ENCODE measurements at places on chromosomes 6 and 20.
A peak's percentile ranks its signal among the peaks of the same experiment; 100 is the strongest.

DNA sequence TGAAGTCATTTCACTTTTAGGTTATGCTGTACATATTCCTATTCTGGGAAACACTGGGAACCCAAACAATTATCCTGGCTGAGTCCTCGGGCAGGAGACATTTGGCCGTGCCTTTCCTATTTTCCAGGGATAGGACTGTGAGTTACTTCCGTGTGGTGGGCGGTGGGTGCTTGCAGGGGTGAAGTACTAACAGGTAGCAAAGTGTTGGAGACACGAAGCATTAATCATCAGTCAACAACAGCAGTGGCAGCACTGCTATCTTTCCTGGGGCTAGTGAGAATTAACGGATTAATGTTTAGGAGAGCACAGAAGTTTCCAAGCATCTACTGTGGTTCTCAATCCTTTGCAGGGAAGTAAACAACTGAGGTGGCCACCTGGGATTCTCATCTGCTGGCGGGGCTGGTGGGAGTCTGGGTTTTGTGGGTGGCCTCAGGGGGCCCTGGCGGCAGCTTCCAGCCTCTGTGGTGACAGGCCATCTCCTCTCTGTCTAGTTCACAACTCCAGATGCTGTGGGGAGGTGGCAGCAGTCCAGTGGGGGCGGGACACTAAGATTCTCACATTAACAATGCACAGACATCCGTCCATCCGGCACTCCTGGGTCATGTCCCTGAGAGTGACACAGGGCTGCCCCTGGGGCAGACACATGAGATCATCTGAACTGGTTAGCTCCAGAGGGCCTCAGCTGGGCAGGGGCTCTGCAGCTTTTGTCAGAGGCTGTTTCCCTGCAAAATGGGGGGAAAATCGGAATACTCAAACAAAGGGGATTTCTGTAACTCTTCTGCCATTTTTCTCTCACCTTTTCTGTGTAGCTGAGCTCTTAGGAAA, 90.9 kb downstream of the GJA10 start:
- DNase-seq = no peak

DNA sequence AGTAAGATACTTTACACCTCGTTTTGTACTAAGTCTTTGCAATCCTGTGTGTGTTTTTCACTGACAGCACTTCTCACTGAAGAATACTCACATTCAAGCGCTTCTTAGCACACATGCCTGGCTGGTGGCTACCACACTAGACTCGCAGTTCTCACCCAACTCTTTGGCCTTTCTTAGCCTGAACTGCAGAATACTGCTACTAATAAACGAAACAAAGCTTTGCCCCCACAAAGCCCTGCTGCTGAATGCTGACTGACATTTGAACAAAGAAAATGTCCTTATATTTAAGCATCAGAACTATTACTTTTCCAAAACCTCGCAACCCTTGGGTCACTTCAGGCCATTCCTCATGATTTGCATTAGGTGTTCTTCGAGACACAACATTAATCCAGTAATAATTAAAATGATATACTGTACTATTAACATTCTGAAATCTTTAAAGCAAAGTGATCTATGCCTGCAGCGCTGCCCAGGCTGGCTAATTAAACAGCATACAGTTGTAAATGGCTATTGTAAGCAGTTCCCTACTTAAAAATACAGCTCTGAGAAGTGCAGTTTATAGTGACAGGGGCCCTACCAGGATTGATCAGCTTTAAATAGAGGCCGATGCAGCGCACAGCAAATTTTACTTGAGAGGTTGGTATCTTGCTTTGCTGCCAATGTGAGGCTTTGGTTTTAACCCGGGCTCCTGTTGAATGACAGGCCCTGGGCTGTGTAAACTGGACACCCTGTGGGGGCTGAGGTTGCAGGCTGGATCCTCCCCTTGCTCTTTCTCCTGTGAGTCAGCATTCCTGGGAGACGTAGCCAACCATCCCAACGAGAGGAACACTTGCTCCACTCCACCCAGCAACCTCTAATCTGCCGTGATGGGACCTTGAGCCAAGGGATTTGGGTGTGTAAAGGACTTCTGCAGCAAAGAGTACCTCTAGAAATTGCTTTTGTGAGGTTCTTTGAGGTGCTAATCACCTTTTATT, 899.0 kb downstream of the TFAP2A start:
- no peak for DNase-seq

DNA sequence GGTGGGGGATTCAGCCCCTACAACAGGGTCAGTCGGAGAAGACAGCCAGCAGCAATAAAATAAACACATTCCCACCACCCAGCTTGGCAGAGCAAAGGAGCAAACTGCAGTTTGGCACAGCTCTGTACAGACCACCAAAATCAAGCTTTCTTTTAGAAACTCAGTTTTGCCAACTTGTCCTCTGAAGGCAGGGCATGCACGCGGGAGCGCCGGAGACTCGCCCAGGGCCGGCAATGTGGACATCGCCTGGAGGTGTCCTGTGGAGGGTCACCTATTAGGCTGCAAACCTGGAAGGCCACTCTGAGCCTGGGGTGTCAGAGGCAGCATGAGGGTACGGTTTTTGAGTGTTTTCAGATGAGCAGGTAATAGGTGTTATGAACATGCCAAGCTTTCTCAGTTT, 34.7 kb downstream of the TMEM242 start:
- DNase-seq = no peak

DNA sequence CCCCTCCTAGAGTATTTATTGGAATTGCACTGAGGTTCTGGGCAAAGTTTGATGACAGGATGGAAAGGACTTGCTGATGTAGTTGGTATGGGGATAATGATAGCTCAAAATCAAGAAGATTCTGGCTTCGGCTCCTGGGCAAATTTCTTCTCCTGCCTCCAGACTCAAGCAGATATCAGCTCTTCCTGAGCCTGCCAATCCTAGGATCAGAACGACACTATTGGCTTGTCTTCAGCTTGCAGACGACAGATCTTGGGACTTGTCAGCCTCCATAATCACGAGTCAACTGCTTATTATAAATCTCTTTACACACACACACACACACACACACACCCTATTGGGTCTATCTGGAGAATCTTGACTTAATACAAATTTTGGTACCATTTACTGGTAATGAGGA, 131.1 kb downstream of the PREX1 start:
- DNase-seq = no peak

GRCh38 chr20:14879020-14879697, 541.7 kb upstream of the FLRT3 start:
- DNase-seq = no peak

GRCh38 chr20:44296011-44296410, 15.0 kb downstream of the FITM2 start:
- DNase-seq = no peak

- DNase-seq = no peak
Measured at GRCh38 chr6:43829470-43829869, 59.5 kb downstream of the VEGFA start.

GRCh38 chr20:49866051-49866450, 49.3 kb downstream of the SPATA2 start:
- DNase-seq = no peak

- DNase-seq = no peak
Measured at GRCh38 chr6:68082086-68082485, 553.0 kb upstream of the ADGRB3 start.

DNA sequence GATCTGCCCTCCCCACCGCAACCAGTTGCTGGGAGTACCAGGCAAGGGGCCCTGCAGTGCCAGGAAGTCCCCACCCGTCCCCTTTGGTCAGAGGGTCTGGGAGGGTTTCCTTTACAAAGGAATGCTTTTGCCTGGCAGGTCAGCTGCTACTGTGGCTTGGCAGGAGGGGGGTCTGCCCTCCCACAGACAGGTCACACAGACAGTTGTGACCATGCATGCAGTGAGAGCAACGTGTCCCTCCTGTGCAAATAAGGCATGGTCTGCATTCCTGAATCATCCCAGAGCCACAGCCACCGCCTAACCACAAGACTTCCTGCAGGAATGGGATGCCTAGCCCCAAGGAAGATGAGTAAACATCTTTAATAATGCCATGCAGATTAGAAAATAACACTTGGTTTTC, 439 bp upstream of the F13A1 start:
- DNase-seq = no peak

GRCh38 chr6:156777577-156778453, 637 bp downstream of the ARID1B start:
- DNase-seq = peak; percentile 69

- no peak for DNase-seq
Measured at GRCh38 chr6:114998492-114998891, 655.7 kb upstream of the HS3ST5 start.

DNA sequence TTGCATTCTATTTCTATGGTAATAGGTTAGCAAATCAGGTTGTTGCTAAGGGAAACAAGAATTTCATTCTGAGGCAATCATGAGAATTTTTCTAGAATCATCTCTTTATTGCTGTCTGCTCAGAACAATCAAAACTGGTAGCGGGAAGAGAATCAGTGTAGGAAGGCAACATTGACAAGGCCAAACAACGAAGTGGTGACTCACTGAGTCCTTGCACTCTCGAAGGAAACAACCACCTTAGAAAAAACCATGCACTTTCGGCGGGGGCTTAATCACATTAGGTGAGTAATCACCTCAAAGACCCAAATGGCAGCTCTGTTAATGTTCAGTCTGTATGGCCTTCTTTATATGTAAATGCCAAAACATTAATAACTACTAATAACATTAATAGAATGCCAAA, 78.8 kb upstream of the MAP7 start:
- DNase-seq = no peak

DNA sequence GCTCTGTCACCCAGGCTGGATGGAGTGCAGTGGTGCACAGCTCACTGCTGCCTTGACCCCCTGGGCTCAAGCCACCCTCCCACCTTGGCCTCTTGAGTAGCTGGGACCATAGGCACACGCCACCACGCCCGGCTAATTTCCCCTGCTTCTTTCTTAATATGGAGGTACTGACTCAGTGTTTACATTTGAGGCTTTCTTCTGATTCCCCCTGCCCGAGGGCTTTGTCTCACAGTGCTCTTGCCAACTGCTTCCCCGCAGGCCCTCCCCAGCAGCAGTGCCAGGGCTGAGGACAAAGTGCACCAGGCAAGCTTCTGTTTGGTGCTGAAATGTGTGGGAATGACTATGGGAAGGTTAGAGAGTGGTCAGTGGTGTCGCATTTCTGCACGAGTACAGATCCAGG, 34.8 kb downstream of the NR2E1 start:
- DNase-seq = no peak

GRCh38 chr6:38336922-38337321, 302.8 kb downstream of the BTBD9 start:
- DNase-seq = no peak

DNA sequence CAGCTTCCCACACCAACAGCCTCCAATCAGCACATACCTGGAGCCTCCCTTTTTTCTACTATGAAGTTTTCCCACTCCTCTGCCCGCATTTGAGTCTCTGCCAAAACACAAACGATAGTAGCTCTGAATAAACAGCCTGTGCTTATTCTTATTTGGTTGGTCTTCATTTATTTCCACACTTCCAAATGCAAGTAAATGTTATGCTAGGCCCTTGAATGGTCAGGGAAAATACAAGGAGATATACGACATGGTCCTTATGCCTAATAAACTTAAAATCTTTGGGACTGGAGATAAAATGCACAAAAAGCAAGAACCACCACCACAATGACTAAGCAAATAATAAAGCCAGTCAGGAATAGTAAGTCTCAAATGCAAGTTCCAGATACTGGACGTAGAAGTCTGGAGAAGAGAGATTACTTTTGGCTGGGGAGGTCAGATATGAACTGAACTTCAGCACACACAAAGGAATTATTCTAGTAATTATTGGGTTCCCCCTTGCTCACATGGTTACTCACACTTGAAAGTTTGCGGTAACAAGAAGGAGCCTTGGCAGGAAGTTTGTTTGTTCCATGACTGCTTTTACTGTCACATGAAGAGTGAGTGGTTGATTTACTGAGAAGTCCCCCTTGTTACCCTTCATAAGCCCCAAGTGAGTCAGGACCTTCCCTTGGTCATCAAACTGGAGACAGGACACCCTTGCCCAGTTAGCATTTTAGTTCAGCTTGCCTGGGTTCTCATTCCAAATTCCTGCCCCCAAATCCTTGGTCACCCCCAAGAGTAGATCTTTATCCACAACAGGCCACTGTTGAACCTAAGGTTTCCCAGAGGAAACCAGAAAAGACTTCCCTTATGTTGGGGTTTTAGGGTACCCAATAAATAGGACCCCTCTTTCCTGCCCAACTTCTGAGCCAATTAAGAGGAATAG, 511.2 kb upstream of the JARID2 start:
- peak; percentile 61 for DNase-seq

DNA sequence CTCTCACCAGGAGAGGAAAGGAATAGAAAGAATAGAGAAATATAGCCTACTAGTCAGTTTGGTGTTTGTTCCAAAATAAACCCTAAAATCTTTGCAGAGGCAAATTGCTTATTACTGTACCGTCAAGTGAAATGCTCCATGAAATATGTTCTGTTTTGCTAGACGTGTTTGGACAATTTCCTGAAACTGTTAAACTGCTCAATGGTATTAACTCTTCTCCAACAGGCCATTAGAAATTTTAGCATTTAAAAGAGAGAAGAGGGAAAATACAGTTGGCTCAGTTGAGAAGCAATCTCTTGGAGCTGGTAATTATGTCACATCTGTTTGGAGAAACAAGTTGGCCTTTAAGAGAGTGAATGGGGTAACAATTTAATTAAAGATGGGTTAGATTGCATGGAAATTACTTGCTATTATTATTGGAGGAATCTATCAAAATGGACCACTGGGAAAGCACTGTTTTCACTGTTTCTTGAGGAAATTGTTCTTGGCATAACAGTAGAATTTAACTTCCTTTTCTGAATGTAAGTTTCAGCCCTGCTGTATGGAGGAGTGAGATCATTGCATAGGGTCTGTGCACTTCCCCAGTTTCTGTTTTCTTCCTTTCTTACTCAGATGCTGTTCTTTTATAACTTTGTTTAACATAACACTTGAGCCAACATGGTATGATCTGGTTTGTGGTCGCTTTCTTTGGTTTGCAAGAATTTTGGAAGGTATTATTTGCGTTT, 373.6 kb downstream of the PLCB1 start:
- DNase-seq = no peak

DNA sequence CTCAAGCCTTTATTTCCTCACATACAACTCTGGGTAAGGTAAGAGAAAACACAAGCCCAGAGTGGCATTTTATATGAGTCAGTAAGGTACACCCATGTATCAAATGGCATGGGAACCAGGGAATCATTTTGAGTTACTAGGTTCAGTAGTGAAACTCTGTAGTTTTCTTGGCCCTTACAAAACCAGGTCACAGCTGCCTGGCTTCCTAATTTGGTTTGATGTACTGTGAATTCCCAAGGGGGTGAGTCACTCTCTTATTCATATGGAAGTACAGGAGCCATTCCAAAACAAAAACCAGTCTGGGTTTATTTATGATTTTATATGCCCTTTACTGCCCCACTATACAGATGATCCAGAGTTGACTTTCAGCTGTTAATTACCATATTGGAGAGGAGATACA, 70.7 kb downstream of the PDE7B start:
- no peak for DNase-seq

- no peak for DNase-seq
Measured at GRCh38 chr6:108902382-108902792, 54.2 kb downstream of the ARMC2 start.

- DNase-seq = no peak
Measured at GRCh38 chr20:610130-611046, at the start of gene TCF15. TCF15 (minus strand) TSS chr20:610309; CDS start chr20:610237, 72 bp downstream.
